IPS DF 6.9 (cell line): ENCODE measurements at places on chromosomes 12 and 14.

DNA sequence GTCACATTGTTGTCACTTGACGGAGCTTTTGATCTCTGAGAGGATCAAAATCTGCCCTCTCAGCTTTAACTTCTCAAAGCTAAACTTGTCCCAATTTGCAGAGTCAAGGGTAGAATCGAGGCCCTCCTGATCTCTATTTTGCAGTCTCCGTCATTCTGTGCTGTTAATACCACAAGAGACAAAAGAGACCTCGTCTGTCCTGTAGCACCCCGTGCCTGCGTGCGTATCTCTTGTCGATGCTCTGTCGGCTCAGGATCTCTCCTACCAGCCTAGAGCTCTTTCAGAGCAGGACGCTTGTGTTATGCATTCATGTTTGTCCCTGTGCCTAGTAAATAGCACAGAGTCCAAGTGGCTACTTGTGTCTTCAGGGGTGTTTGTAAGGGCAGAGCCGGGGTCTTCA lies 5.1 kb downstream of the EVL start:
- no peaks in the 10 kb centered on the region; the same call in 1 of the 2 replicates for H3K4me1 ChIP-seq
- H3K4me3 ChIP-seq, result no peak overlapping the region
- no peak for DNase-seq
- H3K36me3 ChIP-seq, result no peaks in the 10 kb centered on the region
- H3K27me3 ChIP-seq, result no peaks in the 10 kb centered on the region
- H3K27ac ChIP-seq, result no peak overlapping the region

DNA sequence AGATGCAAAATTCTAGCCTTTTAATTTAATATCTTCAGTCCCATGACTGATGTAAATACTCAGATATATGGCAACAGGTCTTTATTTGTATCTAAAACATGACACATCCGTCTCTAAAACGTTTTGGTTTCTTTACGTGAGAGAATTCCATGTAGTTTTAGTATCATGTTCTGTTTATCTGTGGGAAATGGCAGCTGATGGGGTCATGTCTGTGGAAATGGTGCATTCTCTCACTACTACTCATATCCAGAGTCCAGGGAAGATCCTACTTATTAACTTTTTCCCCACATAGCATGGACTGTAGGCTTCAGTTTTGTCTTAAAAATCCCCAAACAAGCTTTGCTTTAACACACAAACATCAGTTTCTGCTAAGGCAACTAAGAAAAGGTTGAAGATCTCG lies 53.8 kb downstream of the SPTLC2 start:
- no peaks in the 10 kb centered on the region for H3K36me3 ChIP-seq
- no peaks in the 10 kb centered on the region for H3K4me1 ChIP-seq
- H3K27me3 ChIP-seq, result no peaks in the 10 kb centered on the region

DNA sequence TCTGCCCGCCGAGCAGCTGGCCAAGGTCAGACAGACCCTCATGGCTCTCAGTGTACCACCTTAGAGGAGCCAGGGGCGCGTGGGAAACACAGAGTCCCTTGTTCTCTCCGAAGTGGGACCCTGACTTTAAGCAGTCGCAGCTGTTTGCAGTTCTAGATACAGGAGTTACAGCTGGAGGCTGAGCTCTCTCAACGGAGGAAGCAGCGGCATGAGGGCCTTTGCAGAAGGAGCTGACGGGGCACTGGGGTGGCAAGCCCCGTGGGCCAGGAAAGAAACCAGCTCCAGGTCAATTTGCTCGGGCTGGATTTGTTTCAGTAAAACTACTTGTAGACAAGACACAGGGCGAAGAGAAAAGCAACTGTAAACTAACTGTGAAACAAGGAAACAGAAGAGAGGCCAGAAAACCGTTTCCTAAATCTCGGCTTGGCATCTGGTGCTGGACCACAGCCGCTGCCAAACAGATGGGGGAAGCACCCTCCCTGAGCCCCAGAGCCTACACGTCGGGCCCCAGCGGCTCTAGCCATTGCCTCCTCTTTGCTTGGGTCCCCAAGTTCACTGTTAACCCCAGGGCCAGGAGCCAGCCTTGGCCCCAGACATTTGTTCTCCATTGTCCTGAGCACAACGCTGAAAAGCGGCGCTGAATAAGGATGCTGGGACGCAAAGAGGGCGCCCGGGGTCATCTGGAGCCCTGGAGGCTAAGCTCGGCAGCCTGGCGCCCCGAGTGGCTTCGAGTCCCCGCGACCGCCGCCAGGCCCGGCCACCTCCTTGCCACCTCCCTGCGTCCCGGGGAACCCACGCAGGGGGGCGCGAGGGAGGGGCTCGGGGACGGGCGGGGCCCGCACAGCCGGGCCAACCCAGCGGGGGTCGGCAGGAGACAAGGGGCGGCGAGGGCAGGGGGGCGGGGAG lies 914 bp upstream of the PACS2 start:
- peaks cover 1% of the 10 kb centered on the region; the same call in 1 of the 2 replicates for H3K27me3 ChIP-seq
- no peak for DNase-seq
- H3K36me3 ChIP-seq, result no peaks in the 10 kb centered on the region; the same call in 1 of the 2 replicates
- H3K27ac ChIP-seq, result no peak overlapping the region

- peaks cover 3% of the 10 kb centered on the region for H3K4me1 ChIP-seq
- no peak for DNase-seq
- no peak overlapping the region for H3K4me3 ChIP-seq
- H3K27ac ChIP-seq, result no peak overlapping the region
These were observed 39.1 kb downstream of the DDHD1 start for GRCh38 chr14:53113989-53114388.

- DNase-seq, result no peak
- H3K4me1 ChIP-seq, result peaks cover 1% of the 10 kb centered on the region; the same call in 1 of the 2 replicates
- H3K4me3 ChIP-seq, result no peak overlapping the region
- no peaks in the 10 kb centered on the region for H3K27me3 ChIP-seq
- no peaks in the 10 kb centered on the region for H3K36me3 ChIP-seq
These were observed 82.6 kb downstream of the NTF3 start for GRCh38 chr12:5514545-5514944.

DNA sequence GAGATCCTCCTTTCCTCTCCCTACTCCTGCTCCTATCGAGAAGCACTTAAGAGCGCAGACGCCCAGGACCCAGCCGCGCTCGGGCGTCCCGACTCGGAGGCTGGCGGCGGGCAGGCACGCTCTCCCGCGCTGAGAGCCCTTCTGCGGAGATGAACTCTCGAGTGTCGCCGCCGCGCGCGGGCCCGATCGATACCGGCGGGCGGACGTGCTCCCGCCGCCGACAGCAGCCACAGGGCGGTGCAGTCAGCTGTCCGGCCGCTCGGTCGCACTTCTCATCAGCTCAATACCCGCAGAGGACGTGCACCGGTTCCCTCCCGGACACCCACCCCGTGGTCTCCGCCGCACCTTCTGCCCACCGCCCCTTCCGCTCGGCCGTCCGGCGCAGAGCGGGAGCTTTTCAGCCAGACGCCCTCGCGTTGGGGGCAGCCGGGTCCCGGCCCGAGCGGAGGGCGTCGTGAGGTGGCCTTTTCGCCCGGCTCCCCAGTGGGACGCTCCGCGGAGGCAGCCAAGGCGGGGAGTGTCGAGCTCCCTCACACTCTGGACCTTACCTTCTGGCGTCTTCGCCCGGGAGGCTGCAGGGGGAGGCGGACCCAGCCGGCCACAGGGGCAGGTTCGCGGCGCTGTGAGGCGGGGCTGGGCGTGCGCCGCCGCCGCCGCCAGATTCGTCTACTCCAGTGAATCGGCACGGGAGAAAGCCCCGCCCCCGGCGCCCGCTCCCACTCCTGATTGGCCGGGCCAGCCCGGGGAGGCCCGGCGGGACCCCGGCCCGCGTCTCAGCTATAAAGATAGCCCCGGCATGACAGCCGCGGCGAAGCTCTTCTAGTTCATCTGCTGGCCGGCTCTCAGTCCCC lies at the start of gene INSM2:
TSS of gene INSM2 (plus strand) at position 808 of the 851 bp plus-strand sequence. CDS start 89 bp downstream, outside the sequence.
- no peak for DNase-seq
- no peak within 1 kb of the TSS for H3K27ac ChIP-seq
- 0 out of 2 replicates have a peak, but pooled peaks cover 3% of the 10 kb centered on the region for H3K4me1 ChIP-seq
- H3K36me3 ChIP-seq, result no peaks in the 10 kb centered on the region
- H3K4me3 ChIP-seq, result peak within 1 kb of the TSS; percentile 49; the same call in 1 of the 2 replicates

DNA sequence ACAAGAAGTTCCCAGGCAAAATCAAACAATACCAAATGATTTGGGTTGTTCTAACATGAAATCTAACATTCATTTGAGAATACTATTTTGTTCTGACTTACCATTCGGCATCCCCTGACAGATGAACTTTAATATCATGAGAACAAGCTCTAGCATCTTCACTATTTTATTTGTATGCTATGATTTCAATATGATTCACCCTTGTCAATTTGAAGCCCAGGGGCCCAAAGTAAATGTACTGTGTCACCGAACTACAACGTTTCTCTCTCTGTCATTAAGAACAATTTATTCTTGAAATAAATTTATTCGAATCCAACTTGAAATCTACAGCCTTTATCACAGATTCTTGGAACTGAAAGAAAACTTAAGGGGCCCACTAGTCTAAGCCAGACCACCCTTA lies 146.2 kb upstream of the RASSF8 start:
- no peak overlapping the region for H3K27ac ChIP-seq
- no peak overlapping the region for H3K4me3 ChIP-seq
- no peaks in the 10 kb centered on the region for H3K27me3 ChIP-seq
- no peak for DNase-seq
- no peaks in the 10 kb centered on the region for H3K36me3 ChIP-seq
- no peaks in the 10 kb centered on the region for H3K4me1 ChIP-seq

DNA sequence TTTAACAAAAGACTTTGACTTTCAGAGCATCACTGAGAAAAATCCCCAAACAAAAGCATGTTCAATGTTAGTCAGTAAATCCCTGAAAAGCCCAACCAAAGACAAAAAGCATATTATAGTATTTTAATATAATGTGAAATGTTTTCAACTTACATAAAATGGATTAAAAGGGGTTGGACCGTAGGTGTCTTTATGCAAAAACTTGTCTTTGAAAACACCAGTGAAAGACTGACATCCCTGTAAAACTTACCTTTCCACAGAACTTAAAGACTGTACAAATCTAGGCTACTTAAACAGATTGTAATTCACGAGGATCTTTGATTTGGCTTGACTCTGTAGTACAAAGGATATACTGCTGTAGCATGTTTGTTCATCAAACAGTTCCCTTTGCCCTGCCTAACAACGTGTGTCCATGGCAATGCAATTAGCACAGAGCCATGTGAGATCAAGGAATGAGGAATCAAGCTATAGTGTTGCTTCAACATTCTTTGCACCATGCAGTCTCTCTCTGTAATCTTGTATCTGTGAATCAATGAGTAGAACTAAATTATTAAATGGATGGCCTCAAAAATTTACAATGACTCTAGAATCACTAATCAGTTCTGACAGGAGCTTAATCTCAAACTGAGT lies 138.5 kb upstream of the SYT1 start:
- no peaks in the 10 kb centered on the region for H3K27me3 ChIP-seq
- no peaks in the 10 kb centered on the region for H3K36me3 ChIP-seq
- H3K4me3 ChIP-seq, result no peak overlapping the region
- no peak for DNase-seq

GRCh38 chr12:132583411-132583710 lies 27.0 kb downstream of the LRCOL1 start:
- H3K4me3 ChIP-seq, result peak overlapping the region; percentile 32; the same call in 1 of the 2 replicates
- peaks cover 9% of the 10 kb centered on the region; the same call in 1 of the 2 replicates for H3K27me3 ChIP-seq
- no peak overlapping the region for H3K27ac ChIP-seq
- peaks cover 2% of the 10 kb centered on the region; the same call in 1 of the 2 replicates for H3K36me3 ChIP-seq
- no peak for DNase-seq

DNA sequence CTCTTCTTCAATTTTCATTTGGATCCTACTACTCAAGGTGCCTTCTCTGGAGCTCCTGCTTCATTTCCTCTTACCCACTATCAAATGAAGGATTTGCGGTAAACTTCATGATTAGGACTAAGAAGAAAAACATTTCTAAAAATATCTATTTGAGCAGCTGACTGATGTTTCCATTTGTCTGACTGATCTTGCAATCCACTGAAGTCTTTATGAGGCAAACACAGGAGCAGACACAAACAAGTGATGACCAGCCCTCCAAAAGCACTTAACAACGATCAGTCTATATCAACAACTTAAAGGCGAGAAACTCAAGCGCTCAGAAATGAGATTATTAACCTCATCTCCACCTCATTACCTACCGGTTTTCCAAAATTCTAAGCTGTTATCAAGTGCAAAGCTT lies 26.2 kb downstream of the OSBPL8 start:
- H3K4me3 ChIP-seq, result no peak overlapping the region
- no peaks in the 10 kb centered on the region for H3K36me3 ChIP-seq
- no peaks in the 10 kb centered on the region for H3K27me3 ChIP-seq
- DNase-seq, result no peak
- no peaks in the 10 kb centered on the region; the same call in 1 of the 2 replicates for H3K4me1 ChIP-seq

DNA sequence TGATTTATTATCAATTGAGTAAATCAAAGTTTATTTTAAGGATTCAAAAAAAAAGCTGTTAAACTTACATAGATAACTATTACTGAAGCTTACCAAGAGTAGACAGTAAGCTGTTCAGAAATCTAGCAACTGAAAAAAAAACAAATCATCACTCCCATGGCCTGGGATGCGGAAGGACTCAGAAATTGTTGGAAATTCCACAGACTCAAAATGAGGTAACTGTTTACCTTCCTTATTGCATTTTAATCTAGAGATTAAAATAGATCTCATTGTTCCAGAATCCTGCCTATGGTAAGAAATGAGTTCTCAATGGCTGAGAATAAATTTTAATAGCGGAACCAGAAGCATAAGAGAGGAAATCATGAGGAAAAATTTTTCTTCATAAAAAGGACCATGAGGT lies 87.2 kb downstream of the PPM1H start:
- no peak overlapping the region for H3K4me3 ChIP-seq
- H3K4me1 ChIP-seq, result 0 out of 2 replicates have a peak, but pooled peaks cover 2% of the 10 kb centered on the region
- no peaks in the 10 kb centered on the region for H3K27me3 ChIP-seq
